Stimulated activated CD8-positive, alpha-beta memory T cell treated with anti-CD3 and anti-CD28 coated beads, Interleukin-2, amount 100 ng/mL, for 48 hours (primary cell): ENCODE measurements at places on chromosomes 6 and 20.

GRCh38 chr6:138000941-138001340 lies 106.3 kb downstream of the PERP start:
- no peak for DNase-seq

- DNase-seq: no peak
Measured at GRCh38 chr6:125732398-125732797, 17.0 kb upstream of the HEY2 start.

GRCh38 chr20:38581013-38581412 lies at the start of gene ADIG:
TSS of gene ADIG (plus strand) at chr20:38581197. CDS start at chr20:38581251, 54 bp downstream.
- DNase-seq: no peak

GRCh38 chr20:20820104-20820503 lies 107.7 kb upstream of the RALGAPA2 start:
- DNase-seq: no peak

DNA sequence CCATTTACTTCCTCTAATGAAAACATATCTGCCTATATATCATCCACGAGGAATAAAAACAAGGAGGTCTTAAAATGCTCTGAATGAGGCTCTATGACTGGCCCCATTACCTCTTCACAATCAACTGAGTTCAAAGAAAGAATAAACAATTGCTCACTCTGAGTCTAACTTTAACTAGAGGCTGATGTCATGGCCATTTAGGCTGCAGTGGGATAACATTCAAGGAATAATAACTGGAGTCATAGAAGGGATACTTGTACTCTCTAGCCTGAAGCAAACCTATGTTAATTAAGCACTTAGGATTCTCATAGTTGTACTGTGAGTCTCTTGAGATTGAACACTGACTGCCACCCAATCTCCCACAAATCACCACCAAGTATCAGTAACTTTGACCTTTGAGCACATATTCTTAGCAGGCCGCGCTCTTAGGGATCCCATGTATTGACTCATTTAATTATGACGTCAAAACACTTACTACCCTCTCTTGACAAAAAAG lies 70.2 kb downstream of the PERP start:
- no peak for DNase-seq

GRCh38 chr6:3489961-3490624 lies 33.2 kb upstream of the SLC22A23 start:
- no peak for DNase-seq

GRCh38 chr6:32761072-32761471 lies 2.3 kb downstream of the HLA-DQB2 start:
- DNase-seq: no peak

- no peak for DNase-seq
Measured at GRCh38 chr6:14372734-14373489, 255.3 kb downstream of the CD83 start.

DNA sequence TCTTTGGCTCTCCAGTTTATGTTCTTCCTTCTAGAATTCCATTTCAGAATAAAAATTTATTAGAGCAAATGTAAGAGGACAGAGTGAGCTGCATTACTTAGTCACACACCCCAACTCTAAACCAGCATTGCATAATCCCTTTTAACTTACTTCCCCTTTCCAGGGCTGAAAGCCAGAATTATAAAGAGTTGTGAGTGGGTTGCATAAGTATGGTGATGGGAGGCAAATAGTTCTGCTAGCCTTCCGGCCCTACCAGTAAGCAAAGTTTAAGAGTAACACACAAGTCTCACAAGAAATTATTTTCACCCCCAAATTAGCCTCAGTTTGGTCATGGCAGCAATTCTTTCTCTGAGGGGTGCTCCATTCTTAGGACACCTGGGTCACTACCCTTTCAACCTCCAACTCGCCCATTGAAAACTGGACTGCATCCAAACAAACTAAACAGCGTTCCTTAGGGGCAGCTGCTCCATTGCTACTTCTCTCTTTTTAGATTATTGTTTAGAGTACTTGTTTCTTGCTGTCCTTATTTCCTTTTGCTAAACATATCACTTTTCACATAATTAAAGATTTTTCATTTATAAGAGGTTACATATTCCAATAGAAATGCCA lies 1.6 kb downstream of the KIAA0408 start:
- no peak for DNase-seq

- DNase-seq: no peak
Measured at GRCh38 chr20:7004801-7005200, 237.3 kb downstream of the BMP2 start.

DNA sequence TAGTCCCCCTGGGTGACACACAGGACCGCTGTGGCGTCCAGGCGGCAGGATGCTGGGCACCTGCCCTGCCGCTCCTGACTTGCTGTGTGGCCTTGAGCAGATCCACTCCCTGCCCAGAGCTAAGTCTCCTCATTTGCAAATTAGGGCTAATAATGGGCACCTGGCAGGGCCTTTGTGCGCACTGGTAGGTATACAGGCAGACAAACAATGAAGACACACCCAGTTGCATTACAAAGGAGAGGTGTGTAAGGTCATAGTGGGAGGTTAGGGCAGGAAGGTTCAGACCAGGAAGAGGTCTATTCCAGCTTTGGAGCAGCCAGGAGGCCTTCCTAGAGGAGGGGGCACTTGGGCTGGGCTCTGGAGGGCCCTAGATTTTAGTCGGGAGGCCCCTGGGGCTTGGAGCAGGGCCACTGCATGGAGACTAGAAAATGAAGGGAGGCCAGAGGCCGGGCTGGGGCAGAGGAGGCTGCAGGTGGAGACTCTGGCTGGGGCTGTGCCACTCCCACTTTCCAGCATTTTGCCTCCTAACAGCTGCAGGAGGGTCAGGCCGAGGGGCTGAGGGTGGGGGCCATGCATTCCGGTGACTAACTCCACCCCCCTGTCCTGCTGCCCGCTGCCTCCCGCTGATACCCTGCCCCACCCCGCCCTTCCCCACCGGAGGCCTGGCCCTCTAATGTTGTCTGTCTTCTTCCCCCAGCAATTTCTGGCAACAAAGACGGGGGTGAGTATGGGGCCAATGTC lies 28.5 kb downstream of the MYH7B start:
- no peak for DNase-seq

GRCh38 chr6:100266494-100267401 lies 198.0 kb downstream of the SIM1 start:
- DNase-seq: no peak

DNA sequence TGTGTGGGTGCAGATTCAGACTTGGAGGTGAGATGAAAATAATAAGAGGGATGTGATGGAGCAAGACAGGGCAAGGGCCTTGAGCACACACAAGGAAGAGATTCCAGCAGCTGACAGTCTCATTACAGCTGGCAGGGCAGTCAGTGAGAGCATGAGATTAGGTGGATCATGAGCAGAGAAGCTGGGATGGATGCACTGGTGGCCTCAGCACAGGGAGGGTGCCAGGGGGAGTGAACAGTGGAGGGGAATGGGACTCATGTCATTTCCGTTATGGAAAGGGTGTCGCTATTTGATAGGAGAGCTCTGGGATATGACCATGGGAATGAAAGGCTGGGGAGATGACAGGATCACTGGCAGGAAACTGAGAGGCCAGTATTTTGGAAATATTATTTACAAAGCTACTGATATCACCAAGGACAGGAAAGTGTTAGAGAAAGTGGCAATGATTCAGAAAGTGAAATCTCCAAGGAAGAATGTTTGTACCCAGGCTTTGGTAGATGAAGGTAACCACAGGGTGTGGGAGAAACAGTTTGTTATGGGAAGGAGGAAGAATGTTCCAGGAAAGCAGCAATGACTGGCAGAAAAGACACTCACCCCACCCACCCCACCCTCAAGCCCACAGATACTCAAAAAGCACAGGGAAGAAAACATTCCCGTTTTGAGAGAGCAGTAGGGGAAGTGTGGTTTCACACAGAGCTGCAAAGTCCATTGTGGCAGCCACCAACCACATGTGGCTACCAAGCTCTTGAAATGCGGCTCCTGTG lies 214.7 kb upstream of the PROKR2 start:
- DNase-seq: no peak
